ENCODE measurements at places on chromosomes 7 and 10. TPM values are rescaled to one million over a fixed set of nuclear protein-coding genes. Genes with fewer than 3 reads are reported as not detected.

Gene NPTX2
- polyA plus RNA-seq: 3.8 TPM

Gene AKR1B1
- polyA plus RNA-seq: 211 TPM

Gene NRP1
- 37.7 TPM for polyA plus RNA-seq

Gene SYT15B
- 0.81 TPM for polyA plus RNA-seq

Gene CCNJ
- 1.8 TPM for polyA plus RNA-seq

Gene TMEM26
- 0.14 TPM for polyA plus RNA-seq
